KG1 (cell line): ENCODE measurements at places on chromosomes 6 and 20.

DNA sequence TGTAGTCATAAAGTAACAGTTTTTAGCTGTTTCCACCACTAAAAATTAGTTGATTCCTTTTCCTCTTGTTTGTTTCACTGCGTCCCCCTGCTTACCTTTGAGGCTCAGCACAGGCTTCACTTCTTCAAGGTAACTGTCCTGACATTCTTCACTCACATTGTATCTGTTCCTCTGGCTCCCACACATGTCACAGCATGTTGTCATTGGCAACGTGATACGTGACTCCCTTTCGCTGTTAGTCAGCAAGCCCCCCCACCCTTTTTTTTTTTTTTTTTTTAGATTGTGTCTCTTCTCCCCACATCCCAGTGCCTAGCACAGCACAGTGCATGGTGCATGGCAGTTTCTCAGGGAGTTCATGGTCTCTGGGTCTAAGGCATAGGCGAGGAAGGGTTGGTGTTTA lies 13.3 kb downstream of the VAPB start:
- DNase-seq = no peak

- no peak for DNase-seq
Observed at GRCh38 chr20:3461211-3461771, 9.5 kb upstream of the ATRN start.

DNA sequence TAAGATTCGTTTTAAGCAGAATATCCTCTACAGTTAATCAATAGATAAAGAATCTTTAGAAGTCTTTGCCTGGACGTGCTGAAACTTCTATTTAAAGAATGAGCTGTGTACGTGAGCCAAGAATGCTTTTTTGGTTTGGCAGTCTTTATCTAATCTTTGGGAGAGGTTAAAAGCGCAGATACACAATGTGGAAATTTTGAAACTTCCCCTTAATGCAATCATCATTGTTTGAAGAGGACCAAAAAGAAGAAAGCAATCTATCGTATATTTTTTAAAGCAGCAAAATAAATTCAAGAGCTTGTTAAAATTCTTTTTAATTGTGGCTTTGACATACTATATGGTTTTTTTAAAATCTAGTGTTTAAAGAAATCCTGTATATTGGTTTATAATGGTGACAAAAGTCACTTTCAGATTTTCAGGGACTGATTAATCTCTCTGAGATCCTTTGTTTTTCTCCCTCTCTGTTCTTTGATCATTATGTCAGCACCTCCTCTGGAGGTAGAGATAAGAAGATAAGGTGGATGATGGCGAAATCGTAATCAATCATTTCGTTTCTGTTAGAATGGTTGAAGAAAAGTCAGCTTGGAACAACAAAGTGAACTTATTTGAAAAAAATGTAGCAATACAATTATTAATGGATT lies 92.1 kb upstream of the FAM184A start:
- no peak for DNase-seq

DNA sequence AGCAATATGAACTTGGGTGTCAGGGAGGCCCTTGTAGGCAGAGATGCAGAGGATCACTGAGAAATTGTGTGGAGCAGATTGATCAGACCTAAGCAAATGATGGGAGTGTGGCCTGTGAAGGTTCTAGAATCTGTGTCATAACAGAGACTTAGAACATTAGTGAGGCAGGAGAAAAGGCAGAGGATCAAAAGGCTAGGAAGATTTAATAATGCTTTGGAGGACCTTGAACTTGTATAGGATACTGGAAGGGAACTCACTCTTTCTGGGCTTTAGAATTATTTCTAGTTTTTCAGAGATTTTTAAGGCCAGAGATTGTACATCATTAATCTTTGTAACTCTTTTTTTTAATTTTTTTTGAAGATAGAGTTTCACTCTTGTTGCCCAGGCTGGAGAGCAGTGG lies at the start of gene TSBP1:
Gene TSBP1, minus strand, starts transcription at position 101 of the 400 bp plus-strand sequence. CDS start 197 bp downstream, outside the sequence.
- no peak for DNase-seq
